Inflammatory macrophage treated with lipopolysaccharide for 1 hour (primary cell): ENCODE measurements at places on chromosomes 6 and 20.

DNA sequence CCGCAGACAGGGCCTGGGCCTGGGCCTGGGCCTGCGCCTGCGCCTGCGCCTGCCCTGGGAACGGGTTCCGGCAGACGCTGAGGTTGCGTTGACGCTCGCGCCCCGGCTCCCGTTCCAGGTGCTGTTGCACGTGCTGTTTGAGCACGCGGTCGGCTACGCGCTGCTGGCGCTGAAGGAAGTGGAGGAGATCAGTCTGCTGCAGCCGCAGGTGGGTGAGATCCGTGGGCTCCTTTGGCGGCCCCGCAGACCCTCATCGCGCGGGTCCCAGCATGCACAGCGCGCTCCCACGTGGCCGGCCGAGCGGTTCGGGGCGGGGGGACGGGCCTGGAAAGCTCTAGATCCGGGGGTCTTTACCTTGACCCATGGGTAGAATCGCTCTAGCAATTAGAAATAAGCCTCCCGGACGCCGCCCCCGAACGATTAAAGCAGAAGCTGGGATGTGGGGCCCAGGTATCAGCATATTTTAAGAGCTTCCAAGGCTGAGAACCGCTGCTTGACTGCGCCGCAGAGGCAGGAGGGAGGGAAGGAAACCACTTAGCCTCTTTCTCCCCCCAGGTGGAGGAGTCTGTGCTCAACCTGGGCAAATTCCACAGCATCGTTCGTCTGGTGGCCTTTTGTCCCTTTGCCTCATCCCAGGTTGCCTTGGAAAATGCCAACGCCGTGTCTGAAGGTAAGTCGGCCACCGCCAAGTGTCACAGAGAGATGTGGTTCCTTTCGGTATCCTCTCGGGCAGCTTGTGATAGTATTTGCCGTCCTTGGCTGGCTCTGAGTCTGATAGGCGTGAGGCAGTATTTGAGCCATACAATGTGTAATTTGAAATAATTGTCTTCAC, 508 bp downstream of the NOP56 start:
- DNase-seq: peak; percentile 17

DNA sequence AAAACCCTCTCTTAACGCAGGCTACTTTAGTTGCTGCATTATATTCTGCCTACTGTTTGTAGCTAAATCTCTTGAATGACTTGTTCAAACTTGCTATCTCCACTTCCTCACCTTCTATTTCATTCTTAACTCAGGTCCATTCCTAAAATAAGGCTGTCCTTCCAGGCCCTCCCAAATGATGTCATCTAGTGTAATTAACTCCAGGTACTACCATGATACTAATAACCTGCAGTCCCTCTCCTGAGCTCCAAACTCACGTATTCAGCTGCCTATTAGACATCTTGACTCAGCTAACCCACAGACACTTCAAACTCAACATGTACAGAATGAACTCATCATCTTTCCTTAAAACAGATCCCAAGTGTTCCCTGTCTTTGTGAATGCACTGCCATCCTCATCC, 10.5 kb upstream of the TOP1 start:
- no peak for DNase-seq

GRCh38 chr20:18005170-18005989, 36.6 kb downstream of the MGME1 start:
- DNase-seq: no peak

DNA sequence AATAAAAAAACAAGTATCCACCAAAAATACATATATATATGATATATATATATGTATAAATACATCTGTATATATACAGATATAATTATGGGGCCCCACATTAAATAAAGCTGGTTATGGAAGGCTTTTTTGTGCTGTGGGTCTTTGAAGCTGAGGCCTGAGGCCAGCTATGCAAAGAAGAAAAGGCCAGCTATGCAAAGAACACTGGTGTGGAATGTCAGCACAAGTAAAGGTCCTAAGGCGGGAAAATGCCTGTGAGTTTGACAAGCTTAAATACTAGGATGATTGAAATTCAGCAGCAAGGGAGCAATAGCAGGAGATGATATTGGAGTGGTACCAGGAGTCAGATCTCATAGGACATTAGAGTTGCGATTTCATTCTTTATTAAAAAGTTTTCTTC, 25.2 kb downstream of the ADGRF1 start:
- DNase-seq: no peak

DNA sequence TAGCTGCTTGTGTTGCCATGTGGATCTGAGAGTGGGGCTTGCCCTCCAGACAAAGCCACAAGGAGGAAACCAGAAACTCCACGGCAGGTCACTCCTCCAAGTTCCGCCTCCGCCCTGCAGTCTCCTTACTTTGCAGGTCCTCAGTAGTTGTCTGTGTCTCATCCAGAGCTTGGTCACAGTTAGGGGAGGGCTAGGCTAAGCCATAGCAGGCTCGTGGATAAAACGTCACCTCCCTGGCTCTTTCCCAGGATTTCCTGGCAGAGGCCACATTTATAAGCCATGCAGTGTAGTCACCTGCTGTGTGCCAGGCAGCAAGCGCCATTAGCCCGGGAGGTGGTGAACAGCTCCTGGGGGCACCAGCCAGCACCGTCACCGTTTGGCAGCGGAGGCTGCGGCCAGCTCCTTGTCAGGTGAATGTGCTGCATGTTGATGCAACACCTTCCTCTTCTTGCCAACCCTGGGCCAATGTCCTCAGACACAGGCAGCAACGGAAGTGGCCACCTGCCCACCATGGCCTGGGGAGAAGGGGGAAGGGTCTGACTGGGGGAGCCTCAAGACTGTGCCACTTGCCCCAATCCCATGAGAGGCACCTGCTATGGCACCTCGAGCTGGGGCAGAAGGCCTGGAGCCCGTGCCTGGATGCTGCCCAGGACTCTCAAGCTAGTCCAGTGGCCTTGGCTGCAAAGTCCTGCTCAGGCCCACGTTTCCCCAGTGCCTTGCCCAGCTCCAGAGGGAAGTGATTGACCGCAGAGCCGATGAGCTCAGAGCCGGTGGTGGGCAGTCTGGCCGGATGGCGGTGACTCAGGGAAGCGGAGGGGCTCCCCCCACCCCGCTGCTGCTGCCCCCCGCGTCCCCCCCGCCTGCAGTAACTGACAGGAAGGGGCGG, 39.0 kb upstream of the SLCO4A1 start:
- DNase-seq: peak; percentile 97

- no peak for DNase-seq
Observed at GRCh38 chr6:68458447-68458846, 176.6 kb upstream of the ADGRB3 start.

DNA sequence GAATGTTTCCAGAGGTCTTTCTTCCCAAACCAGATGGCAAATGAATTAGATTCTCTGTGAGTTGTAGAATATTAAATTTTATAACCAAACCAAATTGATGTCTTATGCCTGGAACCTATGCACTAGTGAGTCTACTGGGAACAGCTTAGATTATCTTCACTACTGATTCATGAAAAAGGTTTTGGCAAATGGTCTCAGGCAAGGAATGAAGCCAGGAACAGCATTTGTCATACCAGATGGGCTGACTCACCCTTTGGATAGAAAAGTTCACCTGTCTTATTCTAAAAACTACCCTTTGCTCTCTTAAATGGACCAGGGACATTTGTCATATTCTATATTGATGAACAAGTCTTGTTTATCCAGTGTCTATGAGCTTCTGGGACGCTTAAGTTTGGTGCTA, 135.4 kb upstream of the ECI2 start:
- DNase-seq: no peak

- DNase-seq: no peak
Observed at GRCh38 chr6:155411154-155412052, 44.2 kb downstream of the NOX3 start.

GRCh38 chr6:115631028-115631427, 429.7 kb downstream of the FRK start:
- DNase-seq: no peak

GRCh38 chr6:45021676-45022075, 306.5 kb upstream of the RUNX2 start:
- no peak for DNase-seq

- DNase-seq: no peak
Observed at GRCh38 chr20:63253438-63254231, 628 bp downstream of the NKAIN4 start.

- DNase-seq: no peak
Observed at GRCh38 chr20:14979453-14979986, 642.1 kb upstream of the FLRT3 start.

DNA sequence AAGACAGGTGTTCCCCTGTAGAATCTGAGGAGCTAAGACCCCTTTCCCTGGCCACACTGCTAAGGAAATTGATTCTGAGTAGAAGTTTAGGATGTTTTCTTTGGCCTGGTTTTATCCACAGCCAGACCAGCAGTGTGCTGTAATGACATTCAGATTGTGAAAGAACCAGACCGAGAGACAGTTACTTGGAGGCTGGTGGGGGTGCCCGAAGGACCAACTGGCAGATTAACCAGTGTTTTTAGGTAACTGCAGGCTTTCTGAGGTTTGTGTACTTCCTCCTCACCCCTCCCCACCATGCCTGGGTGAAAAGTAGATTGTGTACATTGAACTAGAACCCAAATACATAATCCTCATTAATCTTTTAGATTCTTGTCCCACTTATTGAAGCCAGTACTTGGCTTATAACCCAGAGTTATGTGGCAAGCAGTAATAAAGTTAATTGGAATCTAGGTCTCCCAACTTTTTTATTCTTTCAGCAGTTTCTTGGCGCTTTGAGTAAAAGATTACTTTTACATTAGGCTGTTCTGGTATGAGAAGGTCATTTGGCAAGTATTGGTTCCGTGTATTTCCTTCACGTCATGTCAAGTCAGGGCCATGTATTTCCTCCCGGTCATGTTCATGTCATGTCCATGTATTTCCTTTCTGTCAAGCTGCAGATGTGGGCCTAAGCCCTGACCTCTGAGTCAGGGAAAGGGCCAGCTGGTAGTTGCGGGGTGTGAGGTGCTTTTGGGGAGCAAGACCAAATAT, 93.7 kb downstream of the TCP11 start:
- DNase-seq: peak; percentile 35

DNA sequence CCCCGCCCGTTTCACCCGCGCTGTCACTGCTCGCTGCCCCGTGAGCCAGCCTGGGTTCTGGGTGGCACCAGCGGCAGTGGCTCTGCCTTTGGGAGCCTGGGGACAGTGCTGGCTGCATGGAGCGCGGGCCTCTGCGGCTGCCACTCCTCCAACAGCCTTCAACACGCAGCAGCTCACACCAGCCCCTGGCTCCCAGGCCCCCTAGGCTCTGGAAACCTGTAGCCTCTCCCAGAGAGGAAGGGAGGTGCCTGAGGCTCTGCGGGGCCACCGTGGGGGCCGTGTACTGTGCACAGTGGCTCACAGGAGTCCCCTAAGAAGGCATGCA, 163.9 kb upstream of the AFDN start:
- DNase-seq: no peak
